ENCODE measurements at places on chromosomes 1 and 21.
A peak's percentile ranks its signal among the peaks of the same experiment; 100 is the strongest.

DNA sequence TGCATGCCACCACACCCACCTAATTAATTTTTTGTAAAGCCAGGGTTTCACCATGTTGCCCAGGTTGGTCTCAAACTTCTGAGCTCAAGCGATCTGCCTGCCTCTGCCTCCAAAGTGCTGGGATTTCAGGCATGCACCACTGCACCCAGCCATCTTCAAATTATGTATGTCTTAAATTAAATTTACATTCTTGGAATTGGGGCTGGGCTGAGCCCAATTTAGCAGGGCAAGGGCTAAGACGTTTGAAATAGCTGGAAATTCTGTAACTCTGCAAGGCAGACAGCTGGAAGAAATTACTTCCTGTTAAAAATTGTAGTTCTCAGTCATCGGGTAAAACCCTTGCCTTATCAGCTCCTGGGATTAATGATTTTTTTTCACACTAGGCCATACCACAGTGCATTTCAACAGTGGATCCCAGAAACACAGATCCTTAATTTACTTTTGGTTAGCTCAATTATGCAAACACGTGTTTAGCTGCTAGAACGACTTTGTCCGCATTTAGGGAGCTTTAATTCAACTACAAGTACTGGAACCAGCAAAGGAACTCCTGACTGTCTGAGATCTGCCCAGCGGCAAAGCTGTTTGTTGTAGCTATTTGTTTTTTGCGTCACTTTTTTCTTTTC lies 83.3 kb downstream of the OLFML3 start:
- no peak for DNase-seq

GRCh38 chr1:60615666-60616065 lies 466.7 kb upstream of the NFIA start:
- no peak for DNase-seq

GRCh38 chr1:101089613-101090338 lies 64.2 kb upstream of the DPH5 start:
- peak; percentile 77 for DNase-seq

DNA sequence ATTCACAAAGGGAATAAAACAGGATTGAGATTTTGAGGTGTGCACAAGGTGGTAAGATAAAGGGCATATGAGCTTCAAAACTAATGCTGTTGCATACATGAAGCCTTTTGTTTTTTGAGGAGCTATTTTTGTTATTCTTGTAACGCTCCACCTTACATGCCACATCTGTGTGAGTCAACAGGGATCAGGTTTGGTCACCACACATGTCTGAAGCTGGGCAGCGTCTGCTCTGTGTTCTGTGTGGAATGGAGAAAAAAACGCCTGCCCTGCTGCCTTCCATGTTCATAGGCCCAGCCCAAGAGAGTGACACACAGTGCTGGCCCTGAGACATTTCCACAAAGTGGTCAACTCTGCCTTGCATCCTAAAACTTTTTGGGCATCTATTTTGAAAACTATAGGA lies 67.7 kb downstream of the MPZL1 start:
- DNase-seq: no peak

DNA sequence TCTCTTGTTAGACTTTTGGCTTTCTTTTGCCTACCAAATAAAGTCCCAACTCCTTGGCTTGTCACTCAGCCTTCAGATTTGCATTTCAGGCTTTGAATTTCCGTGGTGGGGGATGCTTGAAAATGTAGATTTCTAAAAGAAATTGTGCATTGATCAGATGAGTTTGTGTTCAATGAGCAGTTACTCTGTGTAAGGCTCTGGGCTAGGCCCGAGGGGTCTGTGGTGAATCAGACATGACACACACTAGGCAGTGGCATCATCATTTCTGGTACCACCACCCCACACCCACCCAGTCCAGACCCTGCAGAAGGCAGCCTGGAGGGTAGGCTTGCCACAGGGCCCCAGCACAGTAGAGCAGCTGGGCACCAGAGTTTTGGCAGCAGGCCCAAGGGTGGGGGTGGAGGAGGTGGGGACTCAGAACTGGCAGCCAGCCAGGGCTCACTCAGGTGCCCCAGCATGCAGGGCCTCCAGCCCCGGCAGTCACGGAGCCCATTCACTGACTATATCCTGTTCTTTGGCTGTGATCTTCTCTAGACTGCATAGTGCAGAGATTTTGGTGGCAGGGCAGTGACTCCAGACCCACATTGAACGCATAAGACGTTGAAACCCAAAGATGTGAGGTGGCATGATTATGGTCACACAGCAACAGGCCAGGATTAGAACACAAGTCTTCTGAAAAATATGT lies 97.2 kb upstream of the ARTN start:
- peak; percentile 27 for DNase-seq

DNA sequence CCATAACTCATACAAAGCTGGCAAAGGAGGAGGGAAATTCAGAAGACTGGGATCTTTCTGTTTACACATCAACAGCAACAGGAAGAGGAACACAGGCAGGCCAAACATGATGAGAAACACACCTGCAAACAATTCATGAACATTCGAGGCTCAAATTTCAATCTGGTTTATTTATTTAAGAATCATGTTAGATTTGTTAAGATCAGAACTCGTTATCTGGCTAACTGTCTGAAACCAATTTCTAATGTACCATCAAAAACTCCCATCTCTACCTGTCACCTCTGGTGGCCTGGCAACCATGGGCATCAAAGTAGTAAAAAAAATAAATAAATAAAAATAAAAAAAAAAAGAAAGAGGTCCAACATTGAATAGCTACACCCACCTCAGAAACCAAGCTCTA lies 9.8 kb downstream of the LBR start:
- DNase-seq: no peak

DNA sequence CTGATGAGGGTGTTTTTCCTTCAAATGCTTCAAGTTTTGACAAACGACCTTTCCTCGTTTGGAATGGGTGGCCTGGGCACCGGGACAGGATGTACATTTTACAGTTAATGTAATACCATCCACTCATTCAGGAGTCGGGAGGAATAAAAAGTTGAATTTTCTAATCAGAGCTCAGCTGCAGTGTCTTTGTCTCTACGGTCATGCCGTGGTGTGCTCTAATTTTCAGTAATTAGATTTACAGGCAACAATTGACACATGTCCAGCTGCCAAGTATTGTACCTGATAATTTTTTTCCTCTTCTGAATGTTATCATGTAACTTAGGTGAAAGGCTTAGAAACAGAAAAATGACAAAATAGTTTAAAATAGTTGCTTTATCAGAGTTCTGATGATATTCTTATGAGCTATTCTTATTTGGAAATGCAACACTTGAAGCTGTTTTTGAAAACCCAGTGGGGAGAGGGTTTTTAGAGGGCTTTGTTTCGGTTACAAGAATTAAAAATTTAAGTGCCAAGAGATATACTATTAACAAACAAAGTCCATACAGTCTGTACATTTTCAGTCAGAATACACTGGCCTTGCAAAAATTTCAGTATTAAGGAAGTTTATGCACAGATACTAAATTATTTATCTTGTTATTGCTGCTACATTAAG lies 1.0 kb downstream of the CDKN2C start:
- DNase-seq: no peak

DNA sequence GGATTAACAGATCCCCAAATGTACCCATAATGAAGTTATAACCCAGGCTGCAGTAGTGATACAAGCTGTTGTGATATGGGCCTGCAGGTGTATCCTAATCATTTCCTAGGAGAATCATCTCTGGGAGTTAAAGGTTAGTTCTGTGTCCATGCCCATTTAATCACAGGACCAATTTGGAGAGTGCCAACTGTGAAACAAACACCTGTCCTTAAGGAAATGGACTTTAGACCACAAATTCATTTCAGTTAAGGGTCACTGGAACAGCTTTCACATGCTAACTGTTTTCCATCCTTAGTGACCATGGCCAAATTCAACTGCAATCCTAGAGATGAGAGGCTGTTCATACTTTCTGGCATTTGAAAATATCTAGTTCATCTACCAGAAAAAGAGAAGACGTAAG lies 160.9 kb downstream of the GPATCH2 start:
- no peak for DNase-seq

DNA sequence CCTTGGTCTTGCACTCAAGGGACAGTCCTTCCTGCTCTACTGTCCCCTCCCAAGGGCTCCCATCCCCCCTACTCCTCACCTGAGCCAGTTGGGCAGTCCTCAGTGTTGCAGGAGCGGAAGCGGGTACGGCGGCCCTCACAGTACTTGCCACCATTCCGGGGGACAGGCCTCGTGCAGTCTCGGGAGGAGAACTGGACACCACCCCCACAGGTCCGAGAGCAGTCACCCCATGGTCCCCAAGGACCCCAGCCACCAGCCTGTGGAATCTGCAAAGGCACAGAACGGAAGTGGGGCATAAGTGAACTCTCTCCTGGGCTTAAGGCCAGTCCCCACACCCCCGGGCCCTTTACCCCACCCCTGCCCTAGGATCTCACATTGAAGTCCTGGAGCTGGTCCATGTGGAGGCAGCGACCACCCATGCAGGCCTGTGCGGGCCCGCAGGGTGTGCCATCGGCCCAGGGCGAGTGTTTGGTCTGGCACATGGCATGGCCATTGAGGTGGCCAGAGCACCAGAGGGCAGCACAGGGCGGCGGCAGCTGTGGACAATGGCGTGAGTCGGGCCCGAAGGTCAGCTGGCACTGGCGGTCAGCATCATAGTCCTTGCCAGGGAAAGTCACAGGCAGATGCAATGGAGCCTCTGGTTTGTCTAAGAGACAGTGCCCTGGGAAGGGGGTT lies 5.2 kb downstream of the ADAMTS4 start:
- DNase-seq: no peak

DNA sequence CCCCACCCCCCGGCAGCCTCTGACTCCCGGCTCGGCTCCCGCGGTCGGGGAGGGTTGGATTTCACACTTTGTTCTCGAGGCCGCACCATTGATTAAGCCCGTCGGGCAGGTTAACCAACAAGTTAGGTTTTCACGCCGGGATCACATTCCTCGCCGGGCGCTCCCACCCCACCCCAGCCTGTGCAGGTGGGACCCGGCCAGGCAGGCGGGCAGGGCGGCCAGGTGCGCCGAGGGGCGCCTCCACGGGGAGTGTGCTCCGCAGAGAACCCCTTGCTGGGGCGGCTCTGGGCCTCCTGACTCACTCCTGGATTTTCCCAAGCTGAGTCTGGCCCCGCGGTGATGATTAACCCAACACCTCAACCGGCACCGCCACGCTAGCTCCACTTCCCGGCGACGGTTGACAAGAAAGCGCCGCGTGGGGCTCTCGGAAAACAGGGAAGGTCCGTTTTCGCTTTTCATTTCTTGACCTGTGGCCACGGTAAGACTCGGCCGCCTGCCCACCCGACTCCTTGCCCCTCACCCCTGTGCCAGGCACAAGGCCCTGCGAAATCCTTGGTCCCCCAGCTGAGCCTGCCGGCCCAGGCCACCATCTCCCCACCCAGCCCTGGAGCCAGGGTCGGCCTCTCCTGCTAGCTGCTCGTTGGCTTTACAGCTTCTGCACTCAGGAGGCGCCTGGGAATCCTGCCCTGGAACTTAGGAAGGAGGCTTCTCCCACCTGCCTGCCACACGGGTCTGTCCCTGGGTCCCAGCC lies 8.8 kb upstream of the TTLL10 start:
- DNase-seq: no peak
